ENCODE measurements at places on chromosomes 1 and 21. TPM values are rescaled to one million over a fixed set of nuclear protein-coding genes. Genes with fewer than 3 reads are reported as not detected.

Gene PRDM2
- polyA plus RNA-seq, result 39.0 TPM

Gene CD2
- 0.35 TPM for polyA plus RNA-seq

Gene DCST2
- polyA plus RNA-seq, result 1.3 TPM

Gene KRTAP19-1
- not detected for polyA plus RNA-seq

Gene COL8A2
- 1.5 TPM for polyA plus RNA-seq

Gene TAS1R1
- not detected for polyA plus RNA-seq

Gene FAM163A
- 0.59 TPM for polyA plus RNA-seq

Gene ACKR1
- polyA plus RNA-seq, result 0.50 TPM

Gene FBXO2
- polyA plus RNA-seq, result 1.0 TPM

Gene PROX1
- 8.0 TPM for polyA plus RNA-seq

Gene TMCO4
- 18.4 TPM for polyA plus RNA-seq

Gene NID1
- polyA plus RNA-seq, result 183 TPM

Gene METTL13
- 40.4 TPM for polyA plus RNA-seq

Gene PTAFR
- polyA plus RNA-seq, result 2.9 TPM

Gene OR2L13
- polyA plus RNA-seq, result 0.08 TPM

Gene FOXO6
- polyA plus RNA-seq, result 1.2 TPM

Gene SLC25A34
- 1.3 TPM for polyA plus RNA-seq

Gene SPRR3
- polyA plus RNA-seq, result not detected

Gene FAM131C
- 1.0 TPM for polyA plus RNA-seq

Gene ARL8A
- 46.0 TPM for polyA plus RNA-seq

Gene MARK1
- polyA plus RNA-seq, result 8.3 TPM

Gene CDKN2C
- polyA plus RNA-seq, result 11.7 TPM

Gene TRAF3IP3
- 1.9 TPM for polyA plus RNA-seq

Gene RIPPLY3
- 1.6 TPM for polyA plus RNA-seq

Gene ZBED6
- polyA plus RNA-seq, result 13.4 TPM

Gene MACF1
- 236 TPM for polyA plus RNA-seq

Gene TCP10L
- 1.9 TPM for polyA plus RNA-seq

Gene KRTAP7-1
- not detected for polyA plus RNA-seq

Gene NUP210L
- polyA plus RNA-seq, result 0.03 TPM

Gene ABCA4
- 7.1 TPM for polyA plus RNA-seq

Data from right renal cortex interstitium (tissue), 3 donors.